HFFc6 (cell line): ENCODE measurements at places on chromosomes 11 and 22. TPM values are rescaled to one million over a fixed set of nuclear protein-coding genes. Genes with fewer than 3 reads are reported as not detected.

- no peak for DNase-seq
Observed at GRCh38 chr11:38460896-38461295, 1862.9 kb upstream of the RAG2 start.

Gene SLN
- total RNA-seq: not detected in 3 replicates

DNA sequence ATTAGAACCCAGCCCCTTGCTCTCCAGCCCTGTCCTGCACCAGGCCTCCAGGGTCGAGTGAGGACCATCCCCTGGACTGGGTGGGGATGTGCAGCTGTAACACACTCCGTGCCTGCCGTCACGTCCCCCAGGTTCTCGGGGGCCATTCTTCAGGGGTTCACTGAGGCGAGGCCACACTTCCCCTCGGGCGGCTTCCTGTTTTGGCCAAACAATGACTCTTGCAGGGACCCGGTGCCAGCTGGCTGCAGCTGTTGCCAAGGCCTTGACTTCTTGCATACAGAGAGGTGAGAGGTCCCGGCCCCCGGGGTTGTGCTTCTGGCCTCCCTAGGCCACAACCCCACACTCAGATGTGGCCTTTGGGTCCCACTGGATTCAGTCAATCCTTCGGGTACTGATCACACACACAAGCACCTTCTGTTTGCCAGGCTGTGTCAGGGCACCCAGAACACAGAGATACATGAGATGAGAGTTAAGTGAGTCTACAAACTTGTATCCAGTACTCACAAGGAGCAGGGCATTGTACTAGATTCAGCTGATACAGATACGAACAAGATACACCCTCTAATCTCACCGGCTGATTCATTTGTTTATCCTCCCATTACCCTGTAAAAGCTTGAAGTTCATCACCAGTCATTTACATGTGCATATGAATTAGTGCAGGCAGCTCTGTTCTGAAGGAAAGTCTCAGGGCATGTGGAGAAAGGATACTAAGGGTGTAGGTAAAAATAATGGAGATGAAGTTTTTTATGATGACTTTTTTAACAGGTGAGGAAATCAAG, 32.9 kb downstream of the LRRC32 start:
- no peak for DNase-seq

DNA sequence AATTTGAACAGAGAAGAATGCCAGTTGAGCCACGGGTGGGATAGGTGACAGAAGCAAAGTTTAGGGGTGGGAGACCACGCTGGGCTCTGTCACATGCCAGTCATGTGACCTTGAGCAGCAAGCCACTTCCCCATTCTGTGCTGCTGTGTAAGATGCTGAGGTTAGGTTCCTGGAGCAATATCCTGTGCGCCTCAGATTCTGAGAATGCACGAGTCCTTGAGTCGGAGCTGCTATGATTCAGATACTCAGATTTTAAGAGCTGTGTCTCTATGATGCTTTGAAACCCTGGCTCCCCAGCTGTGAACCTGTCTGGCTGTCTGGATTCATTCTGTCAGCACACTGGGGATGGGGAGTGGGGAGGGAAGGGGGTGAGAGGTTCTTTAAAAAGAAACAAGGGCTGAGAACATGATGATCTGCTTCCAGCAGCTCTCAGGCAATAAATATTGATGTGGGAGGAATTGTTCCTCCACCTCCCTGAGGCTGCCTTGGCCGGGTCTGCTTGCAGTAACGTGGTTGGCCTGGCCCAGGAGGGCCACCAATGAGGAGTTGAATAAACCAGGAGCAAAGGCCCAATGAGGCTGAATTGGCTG, 24.0 kb downstream of the SLCO2B1 start:
- DNase-seq: peak; percentile 13

GRCh38 chr11:78400116-78400515, 17.5 kb downstream of the GAB2 start:
- DNase-seq: no peak

DNA sequence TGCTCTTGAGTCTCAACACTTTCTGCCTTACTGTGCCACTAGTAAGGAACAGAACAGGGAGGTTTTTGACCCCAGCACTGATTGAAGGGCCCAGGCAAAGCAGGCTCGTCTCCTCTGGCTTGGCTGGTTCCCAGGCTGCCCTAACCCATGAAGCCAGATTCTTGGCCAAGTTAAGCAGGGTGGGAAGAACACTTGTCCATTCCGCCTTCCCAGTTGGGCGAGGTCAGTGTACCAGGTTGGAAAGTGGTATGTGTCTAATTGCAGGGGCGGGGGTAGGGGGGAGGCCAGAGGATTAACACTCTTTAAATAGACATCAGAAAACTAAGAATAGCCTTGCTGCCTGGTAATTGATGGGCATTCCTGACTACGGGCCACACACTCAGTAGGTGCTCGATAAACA, 14.4 kb downstream of the TIMP3 start:
- no peak for DNase-seq

DNA sequence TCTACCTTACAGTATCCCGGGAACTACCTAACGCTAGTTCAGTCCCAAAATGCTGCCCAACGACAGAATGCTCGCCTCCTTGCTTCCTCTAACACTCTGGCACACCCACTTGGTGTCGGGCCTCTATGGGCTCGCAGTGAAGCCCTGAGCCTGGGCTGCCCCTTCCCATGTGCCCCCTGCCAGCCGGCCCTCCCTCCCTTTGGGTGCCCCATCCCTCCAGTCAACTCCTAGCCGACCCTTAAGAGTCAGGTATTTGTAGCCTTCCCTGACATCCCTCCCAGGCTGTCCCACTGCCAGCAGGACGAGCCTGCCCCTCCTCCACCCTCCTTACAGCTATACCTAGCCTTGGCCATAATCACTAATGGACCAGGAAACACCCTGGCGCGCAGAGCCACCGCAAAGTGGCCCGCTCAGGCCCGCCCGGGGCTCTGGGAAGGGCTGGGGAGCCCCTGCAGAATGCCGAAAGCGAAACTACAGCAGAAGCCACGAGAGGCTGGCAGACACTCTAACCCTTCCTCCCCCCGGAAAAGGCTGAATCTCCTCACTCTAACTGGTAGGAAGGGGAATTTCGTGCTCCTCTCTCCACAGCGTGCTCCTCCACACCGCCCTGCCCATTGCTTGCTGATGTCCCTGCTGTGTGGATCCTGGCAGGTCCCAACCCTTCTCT, 8.2 kb downstream of the CBX7 start:
- peak; percentile 10 for DNase-seq
